ENCODE measurements at places on chromosomes 4 and X.

- no peak for DNase-seq
These were observed 35.4 kb downstream of the CEP44 start for GRCh38 chr4:174318829-174319764.

- no peak for DNase-seq
These were observed 816.8 kb downstream of the RPA4 start for GRCh38 chrX:97700547-97700946.

DNA sequence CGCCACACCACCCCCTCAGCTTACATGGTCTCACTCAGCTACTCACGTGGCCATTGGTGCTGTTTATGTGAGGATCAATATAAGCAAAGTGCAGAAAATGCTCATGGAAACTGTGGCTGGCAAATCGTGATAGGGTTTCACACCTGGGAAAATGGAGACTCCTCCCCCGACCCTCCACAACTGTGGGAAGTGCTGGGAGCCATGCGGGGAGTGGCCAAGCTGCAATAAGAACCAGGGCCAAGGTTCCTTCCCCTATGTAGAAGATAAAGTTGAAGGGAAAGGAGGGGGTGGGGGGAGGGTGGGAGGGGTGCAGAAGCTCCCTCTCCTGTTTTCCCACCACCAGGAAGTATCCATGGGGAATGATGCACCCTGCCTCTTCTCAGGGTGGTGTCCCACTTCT, 145.5 kb upstream of the MAMLD1 start:
- no peak for DNase-seq

- DNase-seq, result no peak
These were observed 898 bp downstream of the CMC4 start for GRCh38 chrX:155070038-155070437.
